DMS79 treated with DMSO at 0.1 percent for 48 hours (cell line): ENCODE measurements at places on chromosomes 3 and 15.
A peak's percentile ranks its signal among the peaks of the same experiment; 100 is the strongest.

- no peak for DNase-seq
Observed at GRCh38 chr3:158152186-158152585, 42.3 kb downstream of the RSRC1 start.

DNA sequence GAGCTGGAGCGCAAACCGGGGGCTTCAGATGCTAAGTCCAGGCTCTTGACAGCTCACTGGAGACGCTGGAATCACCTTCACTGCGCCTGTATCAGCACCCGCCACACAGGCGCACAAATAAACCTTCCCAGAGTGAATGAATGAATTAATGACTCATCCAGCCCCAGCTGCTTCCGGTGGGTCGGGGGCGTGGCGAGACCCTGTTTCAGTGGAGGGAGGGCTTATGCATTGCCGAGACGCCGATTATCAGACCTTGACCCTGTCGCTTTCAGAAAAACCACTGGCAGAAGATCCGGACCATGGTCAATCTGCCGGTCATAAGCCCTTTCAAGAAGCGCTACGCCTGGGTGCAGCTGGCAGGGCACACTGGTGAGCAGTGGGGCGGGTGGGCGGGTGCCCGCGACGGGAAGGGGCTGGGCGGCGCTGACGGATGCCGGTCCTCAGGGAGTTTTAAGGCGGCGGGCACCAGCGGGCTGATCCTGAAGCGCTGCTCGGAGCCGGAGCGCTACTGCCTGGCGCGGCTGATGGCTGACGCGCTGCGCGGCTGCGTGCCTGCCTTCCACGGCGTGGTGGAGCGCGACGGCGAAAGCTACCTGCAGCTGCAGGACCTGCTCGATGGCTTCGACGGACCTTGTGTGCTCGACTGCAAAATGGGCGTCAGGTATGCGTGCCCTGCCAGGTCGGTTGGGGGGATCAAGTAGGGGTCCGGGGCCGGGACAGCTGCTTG, 7.7 kb downstream of the ITPKA start:
- DNase-seq = no peak

GRCh38 chr3:196232154-196232881, 16.0 kb downstream of the SLC51A start:
- DNase-seq = no peak

DNA sequence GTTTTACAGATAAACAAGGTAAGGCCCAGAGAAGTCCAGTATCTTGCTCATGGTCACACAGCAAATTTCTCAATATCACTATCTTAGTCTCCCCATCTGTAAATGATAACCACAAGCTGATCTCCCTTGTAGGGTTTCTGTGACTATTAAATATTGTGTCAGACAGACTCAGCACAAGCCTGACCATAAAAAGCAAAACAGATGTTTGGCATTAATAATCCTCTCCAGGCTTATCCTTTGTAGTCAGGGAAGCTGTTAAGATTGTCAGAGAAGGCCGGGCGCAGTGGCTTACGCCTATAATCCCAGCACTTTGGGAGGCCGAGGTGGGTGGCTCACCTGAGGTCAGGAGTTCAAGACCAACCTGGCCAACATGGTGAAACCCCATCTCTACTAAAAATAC, 173.2 kb upstream of the PRICKLE2 start:
- no peak for DNase-seq

DNA sequence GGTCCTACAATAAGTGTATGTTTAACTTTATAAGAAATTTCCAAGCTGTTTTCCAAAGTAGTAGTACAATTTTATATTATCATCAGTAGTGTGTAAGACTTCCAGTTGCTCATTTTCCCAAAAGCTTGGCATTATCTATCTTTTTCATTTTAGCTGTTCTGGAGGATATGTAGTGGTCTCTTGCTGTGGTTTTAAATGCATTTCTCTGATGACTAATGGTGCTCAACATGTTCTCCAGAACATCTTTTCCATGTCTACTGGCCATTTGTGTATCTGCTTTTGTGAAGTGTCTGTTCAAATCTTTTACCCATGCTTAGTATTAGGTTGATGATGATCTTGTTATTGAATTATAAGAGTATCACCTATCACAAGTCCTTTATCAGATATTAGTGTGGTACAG, 13.3 kb downstream of the BCL2A1 start:
- DNase-seq = no peak

DNA sequence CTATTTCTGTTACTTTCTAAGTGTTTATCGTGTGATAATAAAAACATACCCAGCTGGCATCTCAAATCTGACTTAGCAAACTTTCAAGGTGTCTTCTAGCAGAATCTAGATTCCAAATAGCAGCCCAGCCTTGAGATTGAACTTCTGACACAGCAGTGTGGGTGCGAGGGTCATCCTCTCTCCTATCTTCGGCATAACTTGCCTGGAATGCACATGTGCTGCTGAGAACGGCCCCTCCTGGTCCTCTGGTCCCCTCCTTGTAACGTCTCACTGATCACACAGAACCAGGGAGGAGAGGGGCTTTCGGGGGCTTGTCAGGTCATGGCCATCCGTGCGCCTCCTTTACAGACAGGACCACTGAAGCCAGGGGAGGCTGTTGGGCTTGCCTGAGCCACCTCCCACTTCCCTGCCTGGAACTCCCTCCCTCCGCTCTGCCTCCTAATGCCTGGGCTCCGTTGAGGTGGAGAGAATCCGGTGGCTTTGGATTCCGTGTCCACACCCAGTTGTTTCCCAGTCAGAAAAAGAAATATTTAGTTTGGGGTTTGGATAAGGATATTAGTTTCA, 344.4 kb upstream of the C2CD4B start:
- DNase-seq = no peak

DNA sequence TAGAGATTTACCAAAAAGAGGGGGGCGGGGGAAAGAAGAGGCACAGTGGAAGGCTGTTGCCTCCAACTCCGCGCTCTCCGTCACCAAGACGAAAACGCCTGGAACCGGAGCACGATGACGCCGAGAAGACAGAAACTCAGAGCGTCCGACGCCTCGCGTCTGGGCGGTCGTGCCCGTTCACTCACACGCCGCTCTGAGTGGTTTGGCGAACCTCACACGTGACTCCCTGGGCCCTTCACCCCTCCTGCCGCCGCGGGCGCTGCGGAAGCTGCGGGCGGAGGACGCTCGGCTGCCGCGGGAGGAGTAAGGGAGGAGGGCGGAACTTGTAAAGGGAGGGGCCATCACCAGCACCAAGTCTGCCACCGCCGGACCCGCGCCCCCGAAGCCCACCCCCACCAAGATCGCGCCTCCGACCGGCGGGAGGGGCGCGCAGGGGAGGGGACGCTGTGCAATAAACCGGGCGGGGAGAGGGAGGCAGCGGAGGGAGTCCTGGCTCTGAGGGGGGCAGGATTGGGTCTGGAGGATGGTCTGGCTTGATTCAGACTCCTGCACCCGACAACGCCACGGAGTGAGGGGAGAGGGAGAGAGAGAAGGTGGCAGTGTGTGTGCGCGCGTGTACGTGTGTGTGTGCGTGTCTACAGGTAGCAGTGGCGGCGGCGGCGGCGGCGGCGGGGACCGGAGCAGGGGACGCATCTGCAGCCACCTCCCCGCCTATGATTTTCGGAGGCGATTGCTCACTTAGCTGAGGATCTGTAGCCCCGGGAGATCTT, 1.9 kb upstream of the NLGN1 start:
- DNase-seq = peak; percentile 86

- DNase-seq = no peak
Observed at GRCh38 chr3:155465664-155466063, 172.2 kb upstream of the STRIT1 start.

DNA sequence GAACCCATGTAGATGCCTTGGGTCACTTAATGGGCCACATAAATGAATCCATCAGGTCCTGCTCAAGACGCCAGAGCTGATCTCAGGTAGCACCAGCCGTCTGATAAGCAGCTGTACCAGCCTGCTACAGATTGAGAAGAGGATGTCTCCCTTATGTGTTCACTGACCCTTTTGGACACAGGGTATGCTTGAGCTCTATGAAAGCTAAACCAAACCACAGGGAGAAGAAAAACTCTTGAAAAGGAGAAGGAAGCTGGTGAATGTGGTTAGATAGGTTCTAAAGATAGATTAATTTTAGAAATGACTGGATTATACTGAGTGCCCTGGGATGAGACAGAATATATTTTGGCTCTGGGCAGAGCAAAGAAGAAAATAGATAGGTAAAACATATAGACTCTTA, 187.5 kb downstream of the SPATA16 start:
- no peak for DNase-seq

DNA sequence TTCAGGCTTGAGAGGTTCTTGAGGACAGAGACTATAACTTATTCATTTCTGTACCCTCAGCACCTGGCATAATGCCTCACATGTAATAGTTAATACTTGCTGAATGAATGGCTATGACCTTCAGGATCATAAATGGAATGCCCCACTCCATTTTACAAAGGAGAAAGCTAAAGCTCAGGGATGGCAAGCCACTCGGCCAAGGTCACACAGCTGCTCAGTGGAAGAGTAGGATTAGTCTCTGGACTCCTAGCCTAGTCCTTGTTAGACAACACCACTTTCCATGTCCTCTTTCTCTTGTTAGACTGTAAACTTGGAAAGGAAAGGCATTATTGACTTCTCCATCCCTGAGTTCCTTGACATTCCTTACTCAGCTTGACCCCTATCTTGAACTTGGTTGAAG, 3.2 kb upstream of the ALPK3 start:
- DNase-seq = no peak

DNA sequence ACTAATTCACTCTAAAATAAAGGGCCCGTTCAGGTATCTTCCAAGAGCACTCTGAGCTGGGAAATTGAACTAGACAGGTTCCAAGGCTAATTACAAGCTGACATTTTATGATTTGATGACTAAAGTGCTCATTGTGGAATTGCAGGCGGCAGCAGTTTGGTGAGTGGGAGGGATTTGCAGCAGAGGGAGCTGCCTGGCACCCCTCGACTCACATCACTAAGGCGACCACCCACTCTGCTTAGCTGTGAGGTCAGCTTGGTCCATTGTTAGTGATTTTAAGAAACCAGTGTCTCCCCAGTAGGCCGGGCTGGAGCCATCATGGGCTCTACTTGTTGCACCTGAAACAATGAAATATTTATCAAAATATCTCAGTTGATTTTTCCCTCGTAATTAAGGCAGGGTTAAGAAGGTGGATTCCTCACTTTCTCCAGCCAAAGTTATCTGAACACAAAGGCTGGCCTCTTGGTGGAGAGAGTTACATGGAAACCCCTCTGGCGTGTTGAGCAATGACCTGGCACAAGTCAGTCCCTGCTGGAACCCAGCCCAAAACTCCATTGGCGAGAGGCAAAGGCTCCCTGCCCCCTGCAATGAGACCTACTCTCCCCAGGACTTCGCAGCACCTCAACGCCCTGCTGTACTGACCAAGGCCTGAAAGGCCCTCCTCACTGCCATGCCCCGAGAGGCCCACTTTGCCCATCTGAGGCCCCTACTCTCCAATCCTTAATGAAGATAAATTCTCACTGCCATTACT, 65.0 kb upstream of the ATP2B2 start:
- no peak for DNase-seq

DNA sequence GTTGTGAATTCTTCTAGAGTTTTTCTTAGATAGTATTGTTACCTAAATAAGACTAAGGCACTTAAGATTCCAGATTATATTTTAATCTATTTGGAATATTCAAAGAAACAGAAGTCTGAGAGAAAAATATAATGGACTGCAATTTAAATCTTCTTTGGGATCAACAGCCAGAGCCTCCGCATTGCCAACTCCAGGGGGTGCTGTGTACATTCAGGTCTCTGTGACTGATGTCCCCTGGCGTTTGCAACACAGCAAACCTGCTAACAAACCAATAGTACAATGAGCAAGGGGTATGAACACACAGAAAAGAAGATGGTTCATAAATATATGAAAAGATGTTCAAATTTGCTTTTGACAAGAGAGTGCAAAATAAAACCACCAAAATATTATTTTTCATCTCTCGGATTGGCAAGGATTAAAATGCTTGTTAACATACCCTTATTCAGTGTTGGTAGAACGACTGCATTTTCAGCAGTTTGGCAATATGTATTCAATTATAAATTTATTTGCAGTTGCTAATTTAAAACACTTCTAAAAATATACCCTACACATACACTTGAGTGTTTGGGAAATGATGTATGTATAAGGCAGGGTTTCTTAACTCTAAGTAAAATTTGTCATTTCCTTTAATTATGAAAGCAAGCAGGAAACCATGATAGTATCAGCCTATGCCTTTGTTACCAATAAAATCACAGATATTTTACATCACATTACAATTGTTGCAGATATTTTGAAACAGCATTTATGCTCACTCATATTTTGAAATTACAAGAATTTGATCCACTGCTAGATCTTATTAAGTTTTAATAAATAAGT, 16.1 kb upstream of the TM4SF1 start:
- no peak for DNase-seq

- DNase-seq = peak; percentile 15
Observed at GRCh38 chr3:127954640-127955039, 39.6 kb downstream of the KBTBD12 start.

GRCh38 chr15:85691350-85692240, 103.1 kb downstream of the KLHL25 start:
- DNase-seq = no peak

DNA sequence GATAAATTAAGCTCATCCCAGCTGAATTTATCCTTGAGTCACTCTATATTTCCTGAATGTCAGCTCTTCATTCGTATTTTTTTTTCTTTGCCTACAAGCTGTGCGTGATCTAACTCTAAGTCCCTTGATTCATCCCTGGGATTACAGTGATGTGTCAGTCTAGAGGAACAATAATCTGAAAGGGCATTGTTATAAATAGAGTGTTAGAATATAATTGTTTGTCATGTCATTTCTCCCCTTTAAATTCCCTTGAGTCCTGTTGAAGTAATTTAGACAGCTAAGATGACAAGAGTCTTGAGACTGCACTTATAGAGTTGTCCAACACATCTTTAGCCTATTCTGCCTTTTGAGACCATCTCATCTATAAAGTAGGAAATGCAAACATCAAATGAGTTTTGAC, 621.8 kb downstream of the ZIC1 start:
- DNase-seq = no peak

GRCh38 chr3:62525281-62525680, 151.9 kb upstream of the FEZF2 start:
- DNase-seq = peak; percentile 76

DNA sequence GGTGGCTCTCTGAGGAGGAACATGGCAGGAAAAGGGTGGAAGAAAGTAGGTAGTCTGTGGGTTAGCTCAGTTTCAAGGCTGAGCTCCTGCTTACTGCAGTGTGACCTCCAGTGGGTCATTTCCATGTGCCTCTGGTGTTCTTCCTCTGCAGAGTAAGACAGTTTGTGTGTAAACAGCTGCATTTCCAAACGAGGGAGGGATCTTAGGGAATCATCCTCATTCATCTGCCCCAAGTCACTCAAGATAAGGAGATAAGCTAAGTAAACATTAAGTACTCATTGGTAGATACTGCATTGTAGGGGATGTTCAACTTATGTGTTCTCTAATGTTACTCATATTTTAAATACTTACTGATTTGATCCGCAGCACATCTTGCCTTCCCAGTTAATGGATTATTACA, 83.6 kb downstream of the CLSTN2 start:
- no peak for DNase-seq

- no peak for DNase-seq
Observed at GRCh38 chr3:36201546-36201945, 178.8 kb upstream of the STAC start.

- no peak for DNase-seq
Observed at GRCh38 chr3:39028546-39028945, 23.2 kb downstream of the SCN11A start.
